ENCODE measurements at places on chromosomes 12 and 14.

DNA sequence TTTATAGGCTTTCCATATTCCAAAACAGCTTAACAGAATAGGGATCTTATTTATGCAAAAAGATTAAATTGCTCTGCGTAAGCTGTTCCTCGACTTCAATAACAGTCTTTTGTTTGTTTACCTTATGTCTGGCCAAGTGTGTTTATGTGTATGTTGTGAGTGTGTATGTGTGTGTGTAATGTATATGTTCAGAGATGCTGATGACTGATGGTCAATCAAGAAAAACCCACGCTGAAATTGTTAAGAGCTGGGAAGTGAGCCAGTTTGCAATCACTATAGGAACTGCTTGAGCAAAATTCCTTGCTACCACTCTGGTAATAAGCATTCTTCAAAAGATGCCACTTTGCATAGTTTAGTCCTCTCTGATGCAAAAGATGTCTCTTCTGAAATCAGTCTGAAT lies 59.6 kb downstream of the PRKD1 start:
- DNase-seq: no peak

DNA sequence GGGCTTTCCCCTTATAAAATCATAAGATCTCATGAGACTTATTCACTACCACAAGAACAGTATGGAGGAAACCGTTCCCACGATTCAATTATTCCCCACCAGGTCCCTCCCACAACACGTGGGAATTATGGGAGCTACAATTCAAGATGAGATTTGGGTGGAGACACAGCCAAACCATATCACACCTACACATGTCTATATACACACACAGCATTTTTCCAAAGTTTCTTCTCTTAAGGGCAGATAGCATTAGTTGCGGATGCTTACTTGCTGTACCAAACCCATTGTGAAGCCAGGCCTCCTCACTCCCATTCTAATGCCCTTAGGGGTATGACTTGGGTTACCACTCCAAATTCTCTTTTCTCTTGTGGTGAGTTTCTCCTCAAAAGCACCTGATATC lies 104.1 kb upstream of the RAP1B start:
- DNase-seq: no peak

DNA sequence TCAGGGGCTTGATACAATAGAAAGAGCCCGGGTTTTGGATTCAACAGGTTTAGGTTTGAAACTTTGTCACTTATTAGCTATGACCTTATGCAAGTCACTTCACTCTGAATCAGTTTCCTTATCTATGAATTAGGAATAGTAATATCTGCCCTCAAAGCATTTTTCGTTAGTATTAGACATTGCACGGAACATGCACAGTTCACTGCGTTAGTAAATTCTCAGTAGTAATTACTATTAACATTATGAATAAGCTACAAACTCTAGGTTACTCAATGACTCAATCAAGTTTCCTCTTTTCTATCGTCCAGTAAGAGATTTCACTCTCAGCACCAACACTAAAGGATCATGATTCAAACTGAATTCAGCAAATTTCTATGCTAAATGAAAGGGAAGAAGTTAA lies 150.3 kb downstream of the CEP83 start:
- no peak for DNase-seq

GRCh38 chr14:35378425-35379233 lies 25.9 kb downstream of the NFKBIA start:
- DNase-seq: no peak

DNA sequence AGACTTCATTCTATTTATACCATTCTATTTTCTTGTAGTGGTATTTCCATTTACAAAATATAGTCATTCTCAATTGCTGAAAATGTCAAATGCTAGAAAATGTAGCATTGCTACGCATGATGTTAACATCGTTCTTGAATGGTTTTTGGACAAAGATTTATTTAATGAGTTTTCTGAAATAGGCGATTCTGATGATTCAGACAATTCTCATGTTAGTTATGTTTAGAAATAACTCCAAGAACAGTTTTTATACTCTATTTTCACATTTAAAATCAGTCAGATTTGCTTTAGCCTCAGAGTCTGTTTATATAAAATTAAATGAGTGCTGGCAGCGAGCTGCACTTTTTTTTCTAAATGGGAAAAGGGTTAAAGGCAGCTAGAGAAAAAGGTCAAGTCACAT lies 414.8 kb upstream of the MGAT4C start:
- DNase-seq: no peak

- DNase-seq: no peak
Observed at GRCh38 chr12:132225214-132225613, 81.0 kb downstream of the NOC4L start.
